Nucleus accumbens (tissue), 56 donors: ENCODE measurements at places on chromosomes 6 and 20.

DNA sequence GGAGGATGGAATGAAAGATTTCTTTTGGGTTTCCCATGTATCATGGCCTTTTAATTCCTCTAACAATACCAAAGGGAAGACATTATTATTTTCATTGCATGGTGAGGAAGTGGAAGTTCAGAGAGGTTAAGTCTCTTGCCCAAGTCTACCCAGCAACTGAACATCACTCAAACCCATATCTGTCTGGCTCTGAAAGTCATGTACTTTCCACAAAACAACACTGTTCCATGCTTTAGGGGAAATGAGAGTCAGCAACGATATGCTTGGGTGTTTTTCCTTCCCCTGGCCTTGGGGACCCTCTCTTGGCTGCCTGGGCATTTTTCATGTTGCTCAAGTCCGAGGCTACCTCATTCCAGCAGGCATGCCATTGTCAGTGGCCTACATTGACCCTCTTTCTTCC, 118.8 kb downstream of the ADTRP start:
- no peak for DNase-seq

DNA sequence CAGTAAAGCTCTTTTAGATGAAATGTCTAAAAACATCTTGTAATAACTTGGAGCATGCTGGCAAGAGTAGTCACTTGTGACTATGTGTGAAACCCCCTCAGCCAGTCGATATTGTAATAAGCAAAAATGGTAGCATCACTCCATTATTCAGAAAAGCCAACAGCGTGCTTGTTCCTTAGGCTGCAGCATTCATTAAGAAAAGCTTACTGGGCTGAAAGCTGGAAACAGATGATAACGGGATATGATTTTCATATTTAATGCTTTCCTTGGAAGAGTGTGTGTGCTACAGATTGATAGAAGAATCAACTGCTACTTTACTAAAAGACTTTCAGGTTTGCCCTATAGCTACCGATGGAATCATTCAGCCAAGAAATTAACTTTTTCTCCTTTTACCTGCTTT, 20.3 kb downstream of the KIZ start:
- no peak for DNase-seq

DNA sequence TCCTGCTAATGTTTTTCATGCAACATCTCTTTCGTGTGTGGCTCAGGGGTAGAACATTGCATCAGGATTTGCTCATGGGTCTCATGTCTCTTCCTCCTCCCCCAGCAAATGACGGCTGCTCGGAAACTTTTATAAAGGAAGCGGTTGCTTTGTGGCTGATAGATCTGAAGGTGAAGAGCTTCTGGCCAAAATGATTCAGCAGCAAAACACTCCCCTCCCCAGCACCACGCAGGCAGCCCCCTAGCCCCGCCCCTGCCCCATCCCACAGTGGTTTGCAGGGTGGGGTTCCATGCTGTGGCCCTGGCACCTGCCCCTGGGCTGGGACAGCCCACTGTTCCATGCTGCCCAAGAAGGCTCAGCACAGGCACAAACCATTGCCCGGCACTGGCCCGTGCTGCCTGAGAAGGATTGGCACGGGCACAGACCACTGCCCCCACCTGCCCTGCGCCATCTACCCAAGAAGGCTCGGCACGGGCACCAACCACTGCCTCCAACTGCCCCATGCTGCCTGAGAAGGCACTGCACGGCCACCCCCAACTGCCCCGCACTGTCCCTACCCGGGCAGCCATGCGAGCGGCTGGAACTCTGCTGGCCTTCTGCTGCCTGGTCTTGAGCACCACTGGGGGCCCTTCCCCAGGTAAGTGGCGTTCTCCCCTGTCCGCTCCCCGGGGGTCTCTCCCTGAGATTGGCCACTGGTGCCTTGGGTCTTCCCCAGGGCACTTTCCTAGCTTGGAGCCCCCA, at the start of gene CST7:
Gene CST7 (plus strand): TSS at position 331 of the 741 bp plus-strand sequence. CDS start 237 bp downstream, at position 568.
- DNase-seq: no peak

GRCh38 chr6:54191461-54191860, 80.2 kb downstream of the MLIP start:
- DNase-seq: no peak

DNA sequence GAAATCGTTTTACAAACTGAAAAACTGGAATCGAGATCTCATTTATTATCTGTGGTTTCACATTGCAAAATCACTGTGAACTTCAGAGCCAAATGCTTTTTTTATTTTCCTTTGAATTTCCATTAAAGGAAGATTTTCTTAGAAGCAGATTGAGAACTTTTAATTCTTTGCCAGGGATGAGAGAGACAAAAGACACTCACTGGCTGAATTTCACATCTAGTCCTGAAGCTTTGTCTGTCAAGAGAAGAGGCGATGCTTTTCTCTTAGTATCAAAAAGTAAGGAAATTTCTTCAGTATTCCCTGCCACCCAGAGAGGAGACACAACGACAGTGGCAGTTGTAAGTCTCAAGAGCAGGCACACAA, 141.8 kb downstream of the TMEM200A start:
- no peak for DNase-seq

DNA sequence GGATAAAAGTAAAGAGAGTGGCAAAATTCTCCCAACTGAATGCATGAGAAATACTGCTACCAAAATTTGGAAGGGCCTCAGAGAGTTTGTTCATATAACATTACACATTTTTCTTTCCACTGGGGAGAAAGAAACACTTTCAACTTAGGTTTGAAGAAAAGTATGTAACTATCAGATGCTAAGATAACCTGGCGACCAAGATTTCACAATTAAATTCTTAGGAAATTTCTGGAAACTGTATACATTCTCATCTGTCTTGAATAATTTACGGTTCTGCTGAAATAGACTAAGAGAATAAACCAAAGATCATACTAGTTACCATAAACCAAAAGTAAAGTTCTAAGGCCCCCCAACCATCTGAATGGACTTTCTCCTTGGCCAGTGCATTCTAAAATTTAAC, 413.0 kb upstream of the RUNX2 start:
- no peak for DNase-seq

DNA sequence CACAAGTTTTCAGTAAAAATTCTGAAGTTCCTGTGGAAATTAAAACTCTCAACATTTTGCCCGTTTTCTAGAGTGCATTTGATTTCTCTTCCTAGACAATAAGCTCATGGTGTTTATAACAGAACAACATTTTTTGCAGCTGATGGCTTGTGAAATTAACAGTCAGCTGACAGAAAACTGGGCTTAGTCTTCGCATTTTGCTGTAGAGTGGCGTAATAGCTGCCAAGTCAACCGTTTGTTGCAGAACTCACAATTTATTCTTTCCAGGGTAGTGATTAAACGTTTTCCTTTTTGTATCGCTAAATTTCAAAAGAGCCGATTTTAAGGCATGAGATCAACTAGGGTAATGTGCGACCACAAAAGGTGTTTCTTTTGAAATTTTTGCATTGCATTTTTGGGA, 1.4 kb downstream of the SPO11 start:
- DNase-seq: no peak

- DNase-seq: no peak
Observed at GRCh38 chr6:153044295-153044694, 41.8 kb upstream of the MTRF1L start.

- no peak for DNase-seq
Observed at GRCh38 chr6:67634199-67634598, 1000.9 kb upstream of the ADGRB3 start.

GRCh38 chr20:64214952-64215351, 40.6 kb upstream of the PCMTD2 start:
- no peak for DNase-seq

DNA sequence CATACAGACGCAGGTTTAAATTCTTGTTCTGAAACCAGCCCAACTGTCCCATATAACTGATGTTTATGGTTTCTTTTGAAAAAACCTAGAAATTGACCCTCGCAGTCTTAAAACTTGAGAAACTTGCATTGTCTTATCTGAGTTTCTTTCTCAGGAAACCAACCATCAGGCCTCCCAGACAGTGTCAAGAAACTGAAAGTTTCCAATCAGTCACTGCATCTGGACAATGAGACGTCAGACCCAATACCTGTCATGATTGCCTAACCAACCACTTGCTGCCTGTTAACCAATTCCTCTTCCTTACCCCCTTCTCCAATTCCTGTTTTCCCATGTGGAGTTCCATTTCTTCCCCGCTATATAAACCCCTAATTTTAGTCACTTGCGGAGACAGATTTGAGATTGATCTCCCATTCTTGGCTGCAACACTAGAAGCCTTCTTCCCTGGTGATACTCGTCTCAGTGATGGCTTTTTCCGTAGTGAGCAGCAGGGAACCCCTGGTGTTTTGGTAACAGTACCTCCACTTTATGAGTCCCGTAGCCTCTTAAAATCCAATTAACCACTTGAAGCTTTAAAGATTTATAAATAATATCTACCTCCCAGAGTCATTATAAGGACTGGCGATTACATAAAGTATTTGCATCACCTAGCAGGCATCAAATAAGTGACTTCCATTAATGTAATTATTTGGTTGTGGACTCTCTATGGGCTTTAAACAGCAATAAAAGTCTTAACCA, 49.3 kb downstream of the GPR63 start:
- no peak for DNase-seq

DNA sequence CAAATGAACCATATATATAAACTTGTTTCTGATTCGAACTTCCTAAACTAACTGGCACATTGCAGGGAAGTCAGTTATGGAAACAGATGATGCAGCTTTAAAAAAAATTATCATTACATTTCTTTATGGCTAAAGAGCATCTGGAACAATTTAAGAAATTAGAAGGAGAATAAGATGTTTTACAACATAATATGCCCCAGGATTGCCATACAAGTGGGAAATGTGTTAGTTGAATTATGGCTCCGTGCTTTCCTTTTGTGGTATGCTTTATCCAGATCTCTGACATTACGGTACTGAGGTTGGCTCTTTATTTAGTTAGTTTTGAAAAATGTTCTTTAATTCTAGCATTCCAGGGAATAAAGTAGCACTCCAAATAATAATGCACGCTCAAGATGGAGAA, 343.0 kb upstream of the ZFP64 start:
- no peak for DNase-seq

DNA sequence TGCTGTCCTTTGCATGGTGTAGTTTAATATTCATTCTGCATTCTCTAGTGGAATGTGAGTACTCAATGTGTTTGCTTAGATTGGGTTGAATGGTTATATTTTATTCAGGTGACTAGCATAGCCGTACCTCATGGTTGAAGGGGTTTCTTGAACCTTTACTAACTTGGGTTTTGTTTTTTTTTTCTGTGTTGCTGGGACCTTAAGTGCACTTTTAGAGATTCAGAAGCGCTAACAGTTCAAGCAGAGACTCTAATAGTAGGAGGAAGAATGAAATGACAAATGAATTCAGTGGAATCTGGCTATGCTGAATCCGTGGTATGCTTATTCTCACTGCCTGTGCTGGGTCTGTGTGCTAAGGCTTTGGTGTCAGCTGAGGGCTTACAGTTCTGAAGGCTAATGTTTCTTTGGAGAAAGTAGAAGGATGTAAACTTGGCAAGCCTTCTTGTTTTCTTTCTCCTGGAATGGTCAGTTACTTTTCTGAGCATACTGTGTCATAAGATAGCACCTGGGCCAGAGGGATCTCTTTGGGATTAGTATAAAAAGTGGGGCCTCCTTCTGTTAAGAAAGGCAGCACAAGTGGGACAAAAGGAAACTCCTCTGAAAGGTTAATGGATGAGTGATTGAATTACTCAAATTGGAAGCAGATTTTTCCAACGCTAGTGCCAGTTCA, 28.7 kb downstream of the RNF144B start:
- no peak for DNase-seq

GRCh38 chr6:29504961-29505360, 17.2 kb upstream of the MAS1L start:
- no peak for DNase-seq

GRCh38 chr20:4740774-4741431, 19.2 kb downstream of the PRND start:
- no peak for DNase-seq

DNA sequence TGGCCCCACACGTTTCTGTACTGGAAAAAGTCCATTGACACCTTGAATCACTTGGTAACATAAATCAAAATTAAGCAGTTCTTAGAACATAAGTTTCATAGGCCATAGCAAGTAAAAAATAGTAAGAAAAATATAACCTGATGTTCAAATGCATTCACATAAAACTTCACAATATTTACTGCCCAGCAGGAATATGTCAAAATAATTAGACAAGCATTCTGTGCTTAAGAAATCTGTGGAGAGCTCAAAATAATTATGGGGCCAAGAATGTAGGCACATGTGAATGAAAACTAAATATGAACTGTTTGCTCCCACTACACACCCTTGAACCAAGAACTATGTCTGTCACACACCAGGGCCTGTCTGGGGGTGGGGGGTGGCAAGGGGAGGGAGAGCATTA, 70.8 kb downstream of the IPCEF1 start:
- DNase-seq: no peak

- no peak for DNase-seq
Observed at GRCh38 chr6:30507849-30508827, 18.8 kb downstream of the HLA-E start.

DNA sequence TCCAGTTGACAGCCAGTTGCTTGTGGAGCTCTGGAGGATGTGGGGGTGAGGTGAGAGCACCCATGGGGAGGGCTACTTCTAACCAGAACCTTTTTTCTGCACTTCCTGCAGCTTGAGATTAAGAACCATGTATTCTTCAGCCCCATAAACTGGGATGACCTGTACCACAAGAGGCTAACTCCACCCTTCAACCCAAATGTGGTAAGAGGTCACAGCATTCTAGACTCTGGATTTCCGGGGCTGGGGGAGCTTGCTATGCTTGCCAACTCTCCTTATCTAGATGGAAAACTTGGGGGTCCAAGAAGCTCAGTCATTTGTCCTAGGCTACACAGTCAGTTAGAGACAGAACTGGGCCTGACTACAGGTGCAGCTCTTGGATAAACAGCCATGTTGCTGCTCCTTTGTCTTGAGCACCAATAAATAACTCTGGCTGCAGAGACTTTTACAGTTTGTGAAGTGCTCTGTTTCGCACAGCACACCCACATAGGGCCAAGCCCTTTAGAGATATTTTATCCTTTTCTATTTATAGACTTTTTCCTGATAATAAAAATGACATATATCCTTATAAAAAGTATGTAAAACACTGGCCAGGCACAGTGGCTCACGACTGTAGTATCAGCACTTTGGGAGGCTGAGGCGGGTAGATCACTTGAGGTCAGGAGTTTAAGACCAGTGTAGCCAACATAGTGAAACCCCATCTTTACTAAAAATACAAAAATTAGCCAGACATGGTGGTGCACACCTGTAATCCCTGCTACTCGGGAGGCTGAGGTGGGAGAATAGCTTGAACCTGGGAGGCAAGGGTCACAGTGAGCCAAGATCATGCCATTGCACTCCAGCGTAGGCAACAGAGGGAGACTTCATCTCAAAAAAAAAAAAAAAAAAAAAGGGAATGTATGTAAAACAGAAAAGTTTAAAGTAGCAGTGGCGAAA, 10.6 kb upstream of the IFT52 start:
- no peak for DNase-seq

- no peak for DNase-seq
Observed at GRCh38 chr6:111858347-111858746, 14.9 kb downstream of the FYN start.

GRCh38 chr20:32467506-32468312, 109.6 kb downstream of the ASXL1 start:
- no peak for DNase-seq

- no peak for DNase-seq
Observed at GRCh38 chr6:109579361-109579760, 96.3 kb upstream of the ZBTB24 start.

GRCh38 chr6:159178847-159179246, 9.6 kb downstream of the FNDC1 start:
- no peak for DNase-seq
